Fibroblast of skin of right biceps (primary cell): ENCODE measurements at places on chromosomes 16 and 17.

DNA sequence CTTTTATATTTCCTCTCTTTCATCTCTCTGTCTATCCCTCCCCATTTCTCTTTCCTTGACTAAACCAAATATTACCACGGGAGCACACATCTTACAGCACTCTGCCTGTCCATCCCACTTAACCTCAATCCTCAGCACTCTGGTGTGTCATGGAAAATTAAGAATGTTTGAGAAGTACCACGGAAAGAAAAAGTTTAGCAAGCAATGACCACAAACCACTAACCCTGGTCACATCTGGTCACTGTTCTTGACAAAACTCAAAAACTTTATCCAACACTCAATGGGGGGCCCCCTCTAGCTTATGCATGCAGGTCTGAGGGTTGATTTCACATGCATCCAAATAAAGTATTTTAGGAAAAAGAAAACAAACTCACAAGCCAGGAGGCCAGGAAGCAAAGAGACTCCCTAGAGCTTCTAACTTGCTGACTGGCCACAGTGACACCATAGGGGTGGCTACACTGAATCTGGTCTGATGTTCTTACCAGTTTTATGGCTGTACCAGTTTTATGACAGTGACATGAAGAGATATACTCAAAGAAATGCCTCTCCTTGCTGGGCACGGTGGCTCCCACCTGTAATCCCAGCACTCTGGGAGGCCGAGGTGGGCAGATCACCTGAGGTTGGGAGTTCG lies 229.2 kb downstream of the STX8 start:
- peak; percentile 72 for DNase-seq

GRCh38 chr17:43171586-43172487 lies 823 bp downstream of the NBR1 start:
- DNase-seq, result peak; percentile 96

DNA sequence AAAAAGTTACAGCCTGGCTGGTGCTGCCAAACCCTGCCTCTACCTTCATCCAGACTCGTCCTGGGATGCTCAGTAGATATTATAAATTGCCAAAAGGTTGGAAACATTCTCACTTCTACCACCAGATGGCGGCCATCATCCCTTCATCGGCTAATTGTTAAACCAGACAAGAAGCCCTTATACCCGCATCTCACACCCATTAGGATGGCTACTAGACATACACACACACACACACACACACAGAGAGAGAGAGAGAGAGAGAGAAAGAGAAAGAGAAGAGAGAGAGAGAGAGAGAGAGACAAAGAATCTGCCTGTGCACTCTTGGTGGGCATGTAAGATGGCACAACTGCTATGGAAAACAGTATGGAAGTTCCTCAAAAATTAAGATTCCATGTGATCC lies 15.0 kb upstream of the SCIMP start:
- peak; percentile 79 for DNase-seq

GRCh38 chr16:80804526-80805383 lies at the start of gene CDYL2:
Gene CDYL2, minus strand, starts transcription at chr16:80804598. Its CDS starts 425 bp downstream, at chr16:80804173.
- peak; percentile 64 for DNase-seq

- no peak for DNase-seq
Measured at GRCh38 chr16:56324406-56324805, 100.9 kb downstream of the AMFR start.

- DNase-seq, result no peak
Measured at GRCh38 chr17:57502811-57503241, 242.3 kb downstream of the CCDC182 start.

DNA sequence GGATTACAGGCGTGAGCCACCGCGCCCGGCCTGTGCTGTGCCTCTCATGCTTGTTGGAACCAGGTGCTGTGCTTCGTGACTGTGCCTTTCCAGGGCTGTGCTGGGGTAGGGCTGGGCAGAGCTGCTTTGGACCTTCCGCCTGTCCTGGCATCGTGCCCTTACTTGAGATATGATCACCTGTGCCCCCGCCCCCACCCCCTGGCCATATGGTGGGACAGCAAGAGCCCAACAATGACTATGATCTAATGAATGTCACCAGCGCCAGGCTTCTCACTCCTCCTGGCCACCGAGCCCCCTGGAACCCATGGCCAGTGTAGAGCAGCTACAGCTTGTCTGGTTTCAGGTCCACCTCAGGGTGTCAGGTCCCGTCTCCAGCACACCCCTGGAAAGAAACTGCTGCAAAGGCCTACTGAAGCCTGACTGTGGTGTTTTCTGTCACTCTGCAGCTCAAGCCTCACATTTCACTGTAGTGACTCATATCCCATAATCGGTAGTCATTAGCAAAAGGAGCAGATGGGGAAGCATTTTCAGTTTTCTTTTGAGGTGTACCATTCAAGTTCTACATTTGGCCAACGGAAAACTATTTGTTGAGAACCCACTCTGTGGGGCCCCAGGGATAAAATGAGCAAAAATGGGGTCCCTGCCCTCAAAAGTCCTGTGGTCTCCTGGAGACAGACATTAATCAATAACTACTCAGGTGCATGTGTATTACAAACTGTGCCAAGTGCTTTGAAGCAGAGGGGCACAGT lies 22.1 kb downstream of the FCSK start:
- DNase-seq, result peak; percentile 80

DNA sequence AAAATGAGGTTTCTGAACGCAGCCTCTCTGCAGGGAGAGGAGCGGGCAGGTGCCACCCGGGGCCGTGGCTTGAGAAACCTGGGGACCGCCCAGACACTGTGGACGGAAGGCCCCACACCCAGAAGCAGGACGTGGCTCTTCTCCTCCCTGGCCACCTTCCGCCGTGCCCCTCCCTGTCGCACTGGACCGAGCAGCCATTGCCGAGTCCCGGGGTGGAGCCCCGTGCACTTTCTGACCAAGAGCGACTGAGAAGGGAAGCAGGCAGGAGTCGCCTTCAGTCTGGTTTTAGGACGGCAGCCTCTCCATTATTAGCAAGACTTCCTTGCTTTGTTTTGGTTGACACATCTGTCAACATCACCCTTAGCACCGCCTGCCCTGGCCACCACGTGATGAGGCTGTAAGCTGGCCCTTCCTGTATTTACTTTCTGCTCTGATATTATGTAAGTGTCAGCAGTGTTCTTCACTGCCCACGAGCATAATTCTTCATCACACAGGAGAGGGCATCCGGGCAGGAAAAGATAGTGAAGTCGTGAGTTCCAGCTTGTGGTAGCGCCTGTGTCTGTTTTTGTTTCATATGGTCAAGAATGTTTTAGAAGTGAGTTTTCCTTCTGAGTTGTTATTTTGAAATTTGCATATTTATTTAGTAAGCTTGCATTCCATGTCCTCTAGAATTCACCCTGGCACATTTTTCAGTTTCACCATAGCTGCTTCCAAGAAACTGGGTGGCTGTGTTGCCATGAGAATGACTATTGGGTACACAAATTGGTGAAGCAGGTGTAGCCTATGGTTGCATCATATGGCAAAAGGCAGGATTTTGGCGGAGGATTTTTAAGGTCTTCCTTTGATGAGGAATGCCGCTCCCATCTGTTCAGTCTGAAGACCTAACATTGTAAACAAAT lies 1.0 kb downstream of the HERPUD1 start:
- DNase-seq, result peak; percentile 53

GRCh38 chr17:71741836-71742235 lies 379.0 kb upstream of the SOX9 start:
- no peak for DNase-seq

DNA sequence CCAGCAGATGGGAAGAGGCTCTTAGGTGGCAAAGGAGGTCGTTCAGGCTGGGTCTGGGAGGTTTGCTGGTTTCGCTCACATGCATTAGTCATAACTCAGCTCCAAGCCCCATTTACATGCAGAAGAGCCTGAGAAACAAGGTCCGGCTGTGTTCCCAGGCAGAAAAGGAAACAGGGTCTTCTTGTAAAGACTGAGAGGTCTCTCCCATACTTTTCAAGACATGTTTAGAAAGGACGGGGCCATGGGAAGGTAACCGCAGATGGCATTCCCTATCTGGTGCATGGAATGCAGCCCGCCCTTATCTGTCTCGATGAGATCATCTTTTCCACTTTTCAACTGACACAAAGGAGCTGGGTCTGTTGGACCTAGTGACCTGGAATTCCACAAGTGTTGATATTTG lies 389.0 kb upstream of the CDH11 start:
- DNase-seq, result peak; percentile 47

GRCh38 chr17:64736804-64737492 lies 74.8 kb upstream of the SMURF2 start:
- DNase-seq, result peak; percentile 61

DNA sequence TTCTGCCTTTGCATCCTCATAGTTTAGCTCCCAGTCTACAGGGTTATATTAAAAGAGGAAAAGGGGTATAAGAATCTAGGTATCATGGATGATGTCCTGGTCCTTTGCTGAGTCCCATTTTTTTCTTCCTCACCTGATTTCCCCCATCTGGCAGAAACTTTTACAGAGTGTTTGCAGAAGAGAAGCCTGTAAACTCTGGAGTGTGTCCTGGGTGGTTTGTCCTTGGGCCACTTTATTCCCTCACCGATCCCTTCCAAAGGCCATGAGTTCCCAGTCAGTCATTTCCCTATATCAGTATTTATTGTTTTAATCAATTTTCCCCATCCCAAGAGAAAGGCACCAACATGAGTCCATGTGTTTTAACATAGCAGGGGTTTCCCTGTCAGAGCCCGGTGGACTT lies 638.2 kb downstream of the WWOX start:
- no peak for DNase-seq

GRCh38 chr17:65008882-65009281 lies 47.7 kb downstream of the GNA13 start:
- DNase-seq, result no peak

GRCh38 chr17:40303708-40304551 lies 5.0 kb upstream of the RARA start:
- peak; percentile 84 for DNase-seq

DNA sequence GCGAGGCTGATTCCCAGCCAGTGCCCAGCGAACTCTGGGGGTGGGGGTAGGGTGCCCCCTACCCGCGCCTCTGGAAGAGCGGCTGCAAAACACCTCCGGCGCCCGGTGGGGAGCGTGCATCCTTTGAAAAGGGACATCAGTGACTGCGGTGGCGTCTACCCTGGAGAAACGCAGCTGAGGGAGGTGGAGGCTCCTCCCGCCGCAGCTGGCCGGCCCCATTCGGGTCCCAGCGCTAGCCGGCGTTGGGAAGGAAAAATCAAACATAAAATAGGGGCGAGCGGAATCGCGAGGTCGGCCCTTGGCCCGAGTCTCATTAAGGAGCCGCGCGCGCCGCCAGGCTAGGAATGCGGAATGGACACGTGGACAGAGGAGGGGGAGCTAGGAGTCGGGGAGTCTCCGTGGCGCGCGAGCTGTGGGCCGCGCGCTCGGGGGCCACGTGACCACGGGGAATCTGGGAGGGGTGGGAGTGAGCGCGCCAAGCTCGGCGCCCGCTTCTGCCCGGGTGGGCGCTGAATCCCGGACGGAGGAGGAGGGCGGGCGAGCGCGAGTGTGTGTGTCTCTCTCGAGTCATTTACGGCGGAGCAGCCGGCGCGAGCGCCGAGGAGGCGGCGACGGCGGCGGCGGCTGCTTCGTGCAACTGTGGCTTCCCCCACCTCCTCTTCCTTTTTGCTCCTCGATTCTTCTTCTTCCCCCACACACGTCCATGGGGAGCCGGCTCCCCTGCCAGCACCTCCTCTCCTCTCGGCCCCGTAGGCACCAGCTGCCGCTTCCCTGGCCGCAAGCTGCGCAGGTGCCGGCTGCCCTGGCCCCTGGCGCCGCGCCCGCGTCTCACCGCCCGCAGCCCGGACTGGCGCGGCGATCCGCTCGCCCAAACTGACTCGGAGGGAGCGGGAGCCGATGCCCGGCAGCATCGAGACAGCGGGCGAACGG lies at the start of gene TMEM132E:
TMEM132E (plus strand) TSS at position 566 of the 930 bp plus-strand sequence. CDS start 1,495 bp downstream, outside the sequence.
- DNase-seq, result peak; percentile 20

DNA sequence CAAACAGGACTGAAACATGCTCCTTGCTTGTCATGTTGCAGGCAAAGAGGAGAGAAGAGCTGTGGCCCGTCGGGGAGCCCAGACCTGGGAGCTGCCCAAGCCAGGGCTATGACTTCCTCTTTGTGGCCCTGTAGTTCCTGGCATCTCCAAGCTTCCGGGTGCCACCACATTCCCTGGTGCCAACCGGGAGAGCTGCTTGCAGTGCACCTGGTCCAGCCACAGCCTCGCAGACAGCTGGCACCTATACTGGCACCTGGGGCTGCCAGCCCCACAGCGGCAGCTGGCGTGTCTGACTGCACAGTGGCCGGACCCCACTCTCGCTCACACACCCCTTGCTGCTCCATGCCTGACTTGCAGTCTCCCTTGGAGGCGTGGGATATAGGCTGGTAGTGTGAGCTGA lies 37.1 kb upstream of the FOXJ1 start:
- no peak for DNase-seq

GRCh38 chr16:16073891-16074881 lies 124.8 kb downstream of the ABCC1 start:
- DNase-seq, result peak; percentile 96

- DNase-seq, result peak; percentile 49
Measured at GRCh38 chr17:65684631-65685030, 123.2 kb upstream of the AXIN2 start.

DNA sequence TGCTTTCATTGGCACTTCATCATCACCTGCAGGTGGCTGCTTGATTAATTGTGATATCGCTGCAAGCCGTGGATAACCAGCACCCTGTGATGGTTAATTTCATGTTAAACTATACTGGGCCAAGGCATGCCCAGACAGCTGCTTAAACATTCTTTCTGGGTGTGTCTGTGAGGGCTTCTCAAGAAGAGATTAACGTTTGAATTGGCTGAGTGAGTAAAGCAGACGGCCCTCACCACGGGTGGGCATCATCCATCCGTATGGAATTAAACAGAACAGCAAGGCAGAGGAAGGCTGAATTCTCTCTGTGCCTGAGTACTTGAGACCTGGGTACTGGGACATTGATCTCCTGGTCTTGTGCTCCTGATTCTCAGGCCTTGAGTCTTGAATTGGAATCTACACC lies 7.1 kb upstream of the ZNF213 start:
- no peak for DNase-seq

DNA sequence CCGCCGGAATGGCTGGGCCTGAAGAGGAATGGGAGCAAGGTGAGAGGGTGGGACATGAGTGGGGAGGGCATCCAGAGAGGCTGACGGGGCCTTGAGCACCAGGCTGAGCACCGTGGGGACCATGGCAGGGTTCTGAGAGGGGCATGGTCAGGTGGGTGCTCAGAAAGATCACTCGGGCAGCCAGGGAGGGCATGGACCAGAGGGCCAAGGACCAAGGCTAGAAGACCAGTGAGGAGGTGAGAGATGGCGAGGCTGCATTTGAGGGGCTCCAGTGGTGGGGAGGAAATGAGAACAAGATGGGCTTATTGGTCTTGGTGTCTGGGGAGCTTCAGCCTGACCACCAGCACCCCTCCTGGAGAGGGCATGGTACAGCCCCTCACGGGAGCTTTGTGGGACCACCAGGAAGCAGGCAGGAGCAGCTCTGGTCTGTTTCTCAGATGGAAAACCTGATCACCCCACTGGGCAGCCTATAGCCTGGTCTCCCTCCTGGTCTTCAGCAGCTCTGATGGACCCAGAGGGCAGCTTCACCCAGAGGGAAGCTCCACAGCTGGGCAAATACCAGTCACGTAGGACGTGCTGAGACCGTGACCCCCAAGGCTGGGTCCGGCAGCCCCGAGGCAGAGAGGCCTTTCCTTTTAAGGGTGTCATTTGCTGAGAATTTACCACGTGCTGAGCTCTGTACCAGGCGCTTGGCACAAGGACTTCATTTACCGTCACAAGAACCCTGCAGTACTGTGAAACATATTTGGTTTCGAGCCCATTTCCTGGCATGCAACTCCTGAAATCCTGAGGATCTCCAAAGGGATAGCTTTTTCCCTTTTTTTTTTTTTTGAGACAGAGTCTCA lies 11.4 kb upstream of the NCBP3 start:
- DNase-seq, result no peak
